ENCODE measurements at places on chromosomes 4 and X.

GRCh38 chrX:96807318-96807717 lies 76.4 kb upstream of the RPA4 start:
- DNase-seq, result no peak

DNA sequence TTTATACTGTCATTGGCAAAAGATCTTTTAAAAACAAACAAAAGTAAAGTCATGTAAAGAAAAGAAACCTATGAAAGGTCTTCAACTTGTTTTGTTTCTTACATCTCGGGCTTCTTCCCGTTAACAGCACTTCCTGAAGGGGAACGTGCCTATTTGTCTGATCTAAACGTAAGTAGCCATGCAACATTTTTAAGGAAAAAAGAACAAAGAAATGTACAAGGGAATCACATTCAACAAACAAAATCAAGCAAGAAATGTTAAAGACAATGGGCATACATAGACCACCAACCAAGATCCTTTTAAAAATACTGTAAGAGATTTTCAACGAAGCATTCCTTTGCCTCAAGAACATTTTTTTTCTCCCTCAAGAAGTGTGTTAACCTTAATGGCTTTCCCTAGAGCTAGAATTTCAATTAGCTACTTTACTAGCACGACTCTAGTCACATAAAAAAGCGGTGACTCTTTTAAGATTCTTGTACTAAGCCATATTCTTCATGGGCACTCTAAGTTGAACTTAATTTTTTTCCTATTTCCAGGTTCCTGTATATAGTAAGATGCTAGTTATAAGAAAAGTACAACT lies 112.0 kb upstream of the TTC29 start:
- DNase-seq, result no peak

GRCh38 chrX:132508834-132509233 lies 20.0 kb upstream of the MBNL3 start:
- DNase-seq, result no peak

GRCh38 chr4:85867271-85867670 lies 392.3 kb downstream of the ARHGAP24 start:
- DNase-seq, result no peak

DNA sequence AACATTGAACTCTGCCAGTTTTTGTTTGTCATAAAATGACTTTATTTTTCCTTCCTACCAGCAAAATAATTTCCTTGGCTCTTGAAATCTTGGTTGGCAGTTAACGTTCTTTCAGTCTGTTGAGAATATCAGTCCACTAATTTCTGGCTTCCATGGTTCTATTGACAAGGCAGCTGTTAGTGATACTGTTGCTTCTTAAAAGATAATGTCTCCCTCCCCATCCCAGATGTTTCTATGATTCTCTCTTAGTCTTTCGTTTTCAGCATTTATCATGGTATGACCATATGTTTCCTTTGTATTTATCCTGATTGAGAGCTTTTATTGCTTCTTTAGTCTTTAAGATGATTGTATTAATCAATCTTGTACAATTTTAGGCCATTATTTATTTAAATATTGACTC lies 81.1 kb upstream of the STK26 start:
- DNase-seq, result no peak

- DNase-seq, result no peak
Observed at GRCh38 chr4:182139491-182139890, 103.7 kb upstream of the TENM3 start.

GRCh38 chr4:48462363-48462762 lies 20.8 kb upstream of the SLC10A4 start:
- DNase-seq, result no peak

DNA sequence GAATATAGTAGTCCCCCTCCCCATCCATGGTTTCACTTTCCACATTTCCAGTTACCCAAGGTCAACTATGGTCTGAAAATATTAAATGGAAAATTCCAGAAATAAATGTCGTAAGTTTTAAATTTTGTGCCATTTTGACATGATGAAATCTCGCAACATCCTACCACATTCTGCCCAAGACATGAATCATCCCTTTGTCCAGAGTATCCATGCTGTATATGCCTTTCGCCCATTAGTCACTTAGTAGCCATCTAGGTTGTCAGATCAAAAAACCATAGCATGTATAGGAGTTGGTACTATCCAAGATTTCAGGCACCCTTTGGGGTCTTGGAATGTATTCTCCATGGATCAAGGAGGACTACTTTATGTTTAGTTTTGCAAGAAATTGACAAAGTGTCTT lies 8.3 kb downstream of the PRRG1 start:
- DNase-seq, result no peak

GRCh38 chrX:19774905-19775304 lies 112.5 kb downstream of the SH3KBP1 start:
- DNase-seq, result no peak

- DNase-seq, result no peak
Observed at GRCh38 chrX:139203651-139204570, 326.6 kb upstream of the F9 start.

- DNase-seq, result no peak
Observed at GRCh38 chr4:53748328-53748772, 157.1 kb upstream of the LNX1 start.

- DNase-seq, result no peak
Observed at GRCh38 chr4:17817027-17817426, 6.2 kb downstream of the NCAPG start.

DNA sequence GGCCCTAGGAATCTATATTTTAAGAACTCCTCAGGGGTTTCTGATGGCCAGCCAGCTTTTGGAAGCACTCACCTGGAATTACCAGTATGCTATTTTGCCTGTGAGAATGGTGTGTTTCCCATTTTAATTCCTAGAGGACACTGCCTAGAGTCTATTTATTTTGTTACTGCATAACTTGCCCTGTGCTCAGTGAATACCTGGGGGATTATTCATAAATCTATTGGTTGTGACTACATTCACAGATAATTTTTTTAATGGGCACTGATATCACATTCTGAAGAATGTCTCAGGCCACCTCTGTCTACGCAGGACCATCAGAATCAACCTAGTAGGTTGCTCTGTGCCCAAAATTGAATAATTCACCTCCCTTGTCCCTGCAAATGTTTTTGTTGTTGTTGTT lies 6.7 kb downstream of the ARL13A start:
- no peak for DNase-seq

DNA sequence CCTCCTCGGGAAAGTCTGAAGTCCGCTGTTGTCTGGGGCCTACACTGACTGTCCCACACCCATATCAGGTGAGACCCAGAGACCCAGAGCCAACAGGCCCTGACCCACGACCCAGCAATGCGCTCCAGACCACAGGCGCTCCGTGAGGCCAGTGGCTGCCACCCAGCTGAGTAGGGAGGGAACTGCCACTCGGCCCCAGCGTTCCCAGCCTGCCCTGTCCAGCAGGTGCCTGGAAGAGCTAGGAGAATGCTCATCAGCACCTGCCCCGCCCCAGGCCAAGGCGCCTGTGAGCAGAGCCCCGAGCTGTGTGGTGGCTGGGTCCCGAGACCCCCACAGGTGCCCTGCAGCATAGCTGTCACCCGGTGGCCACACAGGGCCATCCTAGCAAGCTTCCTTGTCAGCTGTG lies 2.7 kb downstream of the SPON2 start:
- DNase-seq, result no peak

DNA sequence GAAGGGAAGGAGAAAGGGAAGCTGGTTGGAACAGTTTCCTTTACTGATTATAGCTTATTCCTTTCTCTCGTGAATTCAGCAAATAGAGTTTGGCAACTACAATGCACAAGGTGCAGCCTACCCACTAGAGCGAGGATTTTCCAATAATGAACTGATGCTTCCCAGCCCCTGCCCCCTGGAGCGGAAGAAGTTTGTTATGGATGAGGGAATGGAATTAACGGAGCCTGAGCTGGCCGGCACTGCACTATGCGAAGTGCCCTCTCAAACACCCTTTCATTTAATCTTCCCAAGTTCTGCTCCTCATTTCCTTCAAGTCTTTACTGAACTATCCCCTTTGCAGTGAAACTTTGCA lies 42.5 kb upstream of the CBR4 start:
- DNase-seq, result no peak

- DNase-seq, result no peak
Observed at GRCh38 chrX:98924511-98924910, 1485.6 kb downstream of the PCDH19 start.

- no peak for DNase-seq
Observed at GRCh38 chrX:356385-357034, 30.2 kb downstream of the PPP2R3B start.

- no peak for DNase-seq
Observed at GRCh38 chr4:14177987-14178386, 550.5 kb upstream of the BOD1L1 start.
